ENCODE measurements at places on chromosomes 16 and 17.

GRCh38 chr16:54687043-54687899, 243.4 kb upstream of the IRX5 start:
- DNase-seq: no peak

DNA sequence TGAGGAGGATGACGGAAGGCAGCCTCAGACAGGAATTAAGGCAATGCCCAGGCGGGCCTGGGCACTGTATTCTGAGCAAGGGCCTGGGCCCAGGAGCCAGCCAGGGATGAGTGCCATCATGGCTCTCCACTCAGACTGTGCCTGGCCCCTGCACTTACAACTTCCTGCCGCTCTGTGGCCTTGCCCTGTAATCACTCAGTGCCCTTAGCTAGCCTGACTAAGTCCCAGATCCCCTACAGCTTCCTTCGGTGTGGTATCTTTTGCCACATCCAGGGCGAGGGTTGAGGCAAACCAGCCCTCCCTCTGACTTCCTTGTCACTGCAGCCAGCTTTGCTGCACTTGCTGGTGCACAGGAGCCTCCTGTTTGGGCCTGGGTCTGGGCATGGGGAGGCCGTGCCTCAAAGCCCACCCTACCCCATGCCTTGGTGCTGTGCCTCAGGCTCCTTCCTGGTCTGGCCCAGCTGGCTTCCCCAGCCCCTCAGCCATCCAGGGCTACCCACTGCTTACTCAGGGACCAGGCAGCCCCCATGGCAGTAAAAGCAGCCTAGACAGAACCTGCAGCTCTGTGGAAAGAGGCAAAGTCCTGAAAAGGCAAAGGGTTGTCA, 9.3 kb downstream of the SLC46A1 start:
- no peak for DNase-seq

GRCh38 chr17:59330053-59330942, 1.2 kb upstream of the YPEL2 start:
- DNase-seq: peak; percentile 77

DNA sequence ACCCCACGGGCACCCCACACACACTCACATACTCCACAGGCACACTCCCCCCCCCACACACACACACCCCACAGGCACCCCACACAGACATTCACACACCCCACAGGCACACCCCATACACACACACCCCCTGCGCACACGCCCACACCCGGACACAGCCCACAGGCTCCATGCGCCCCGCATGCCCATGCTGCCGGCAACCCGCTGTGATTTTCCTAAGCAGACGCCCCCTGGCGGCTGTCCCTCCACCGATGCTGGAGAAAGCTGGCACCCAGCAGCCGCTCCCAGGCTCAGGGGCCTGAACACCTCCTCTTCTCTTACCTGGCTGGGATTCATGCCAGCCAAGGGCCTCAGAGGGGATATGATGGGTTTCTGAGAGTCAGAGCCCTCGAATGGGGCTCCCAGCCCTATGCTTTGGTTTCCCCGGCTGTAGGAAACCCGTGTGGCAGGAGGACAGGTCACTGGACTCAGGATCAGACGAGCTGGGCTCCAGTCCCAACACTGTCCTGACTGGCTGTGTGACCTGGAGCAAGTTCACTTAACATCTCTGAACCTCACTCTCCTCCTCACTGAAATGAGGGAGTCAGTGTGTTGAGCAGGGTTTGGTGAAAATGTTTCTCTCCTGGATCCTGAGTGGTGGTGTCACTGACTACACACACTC, 19.6 kb upstream of the TNFRSF13B start:
- DNase-seq: peak; percentile 74

Measured in Caco-2 (cell line).